ENCODE measurements at places on chromosomes 2 and 18. TPM values are rescaled to one million over a fixed set of nuclear protein-coding genes. Genes with fewer than 3 reads are reported as not detected.

Gene MROH2A
- not detected for total RNA-seq

Gene GAL3ST2
- 0.15 TPM for total RNA-seq

Gene C2orf80
- not detected for total RNA-seq

Gene STAT4
- total RNA-seq = 1.2 TPM

DNA sequence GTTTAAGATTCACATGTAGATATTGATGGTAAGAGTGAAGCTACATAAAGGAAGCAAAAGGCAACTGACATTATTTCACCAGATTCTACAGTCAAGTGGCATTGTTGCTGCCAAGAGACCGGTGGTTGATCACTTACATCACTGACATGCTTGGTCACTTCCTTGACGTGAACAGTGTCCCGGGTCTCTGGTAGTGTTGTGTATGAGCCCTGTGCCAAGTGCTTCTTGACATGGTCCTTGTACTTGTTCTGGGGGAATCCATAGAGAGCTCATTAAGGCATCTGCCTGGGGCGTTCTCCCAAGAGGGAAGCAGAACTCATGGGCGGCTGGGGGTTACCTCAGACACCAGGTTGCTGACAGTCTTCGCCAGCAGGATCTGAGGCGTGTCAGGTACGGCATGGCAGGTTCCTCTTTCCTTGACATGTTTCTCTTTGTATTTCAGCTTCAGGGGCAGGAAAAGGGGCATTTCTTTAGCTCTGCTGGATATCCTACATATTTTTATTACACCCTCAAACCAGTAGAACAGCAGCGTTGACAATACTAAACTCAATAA lies 116.2 kb downstream of the RIF1 start:
- peaks cover 9% of the 10 kb centered on the region for H3K4me1 ChIP-seq
- peaks cover 11% of the 10 kb centered on the region for H3K27me3 ChIP-seq
- no peaks in the 10 kb centered on the region for H3K36me3 ChIP-seq
- no peak for DNase-seq
- H3K27ac ChIP-seq = no peak overlapping the region

DNA sequence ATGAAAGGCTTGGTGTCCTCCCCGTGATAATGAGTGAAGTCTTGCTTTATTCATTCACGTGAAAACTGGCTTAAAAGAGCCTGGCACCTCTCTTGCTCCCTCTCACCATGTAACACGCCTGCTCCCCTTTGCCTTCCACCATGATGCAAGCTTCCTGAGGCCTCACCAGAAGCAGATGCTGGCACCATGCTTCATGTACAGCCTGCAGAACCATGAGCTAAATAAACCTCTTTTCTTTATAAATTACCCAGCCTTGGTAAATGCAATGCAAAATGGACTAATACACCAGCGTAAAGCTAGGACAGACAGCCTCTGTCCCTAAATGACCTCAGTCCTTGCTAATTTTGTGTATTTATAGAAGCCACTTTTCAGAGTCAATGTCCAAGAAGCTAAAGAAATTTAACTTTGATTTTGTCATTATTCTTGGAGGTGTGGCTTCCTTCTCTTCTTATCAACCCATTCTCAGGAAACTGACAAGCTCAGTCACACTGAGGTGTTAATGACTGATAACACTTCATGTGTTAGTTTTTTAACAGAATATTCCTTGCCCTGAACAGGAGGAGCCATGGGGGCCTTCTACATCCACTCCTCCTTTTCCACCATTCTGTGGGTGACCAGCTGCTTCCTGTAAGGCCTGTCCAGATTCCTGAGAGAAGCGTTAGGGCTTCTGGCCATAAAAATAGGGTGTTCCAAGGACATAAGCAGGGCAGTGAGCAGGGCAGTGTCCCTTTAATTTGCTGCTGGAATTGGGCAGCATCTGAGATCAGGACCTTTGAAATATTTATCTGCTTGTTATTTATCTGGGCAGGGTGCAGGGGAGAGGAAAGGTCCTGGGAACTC lies 38.0 kb upstream of the EPAS1 start:
- DNase-seq = no peak
- no peak overlapping the region for H3K27ac ChIP-seq
- no peak overlapping the region for H3K4me3 ChIP-seq
- H3K36me3 ChIP-seq = no peaks in the 10 kb centered on the region
- no peaks in the 10 kb centered on the region for H3K4me1 ChIP-seq

DNA sequence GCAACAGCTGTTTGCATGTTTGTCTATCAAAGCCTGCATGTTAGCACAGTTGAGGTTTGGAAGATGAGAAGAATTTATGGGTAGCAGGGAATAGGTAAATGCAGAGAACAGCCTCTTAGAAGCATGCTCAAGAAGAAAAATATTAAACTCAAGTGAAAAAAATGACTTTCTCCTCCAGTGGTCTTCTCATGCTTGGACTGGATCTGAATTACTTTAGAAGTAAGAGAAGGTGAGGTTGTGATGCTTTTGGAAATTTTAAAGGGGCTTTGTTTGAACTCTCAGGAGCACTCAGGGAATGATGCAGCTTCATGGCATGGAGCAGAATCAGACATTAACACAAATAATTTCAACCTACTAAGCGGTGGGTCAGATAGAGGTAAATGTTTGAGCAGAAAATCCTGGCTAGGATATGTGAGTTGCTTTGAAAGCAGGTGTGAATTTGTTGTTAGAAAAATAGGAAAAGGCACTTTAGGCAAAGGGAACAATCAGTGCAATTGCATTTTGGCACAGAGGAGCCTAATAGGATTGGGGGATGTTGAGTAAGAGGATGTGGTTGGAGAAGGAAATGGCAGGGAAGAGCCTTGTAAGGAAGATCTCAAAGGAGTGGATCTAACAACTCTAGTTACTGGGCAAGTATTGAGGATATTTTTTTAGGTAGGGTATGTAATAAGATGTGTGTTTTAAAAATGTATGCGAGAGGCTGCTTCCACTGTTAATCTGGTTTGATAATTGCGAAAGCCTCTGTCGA lies 76.3 kb downstream of the DDX1 start:
- H3K27ac ChIP-seq = peak overlapping the region; percentile 82
- DNase-seq = peak; percentile 13
- H3K4me3 ChIP-seq = peak overlapping the region; percentile 62
- H3K4me1 ChIP-seq = peaks cover 28% of the 10 kb centered on the region

- peak overlapping the region; percentile 57 for H3K4me3 ChIP-seq
- H3K27ac ChIP-seq = peak overlapping the region; percentile 91
- no peaks in the 10 kb centered on the region for H3K27me3 ChIP-seq
- peaks cover 61% of the 10 kb centered on the region for H3K36me3 ChIP-seq
Observed at GRCh38 chr2:101446869-101447268, 28.0 kb downstream of the RFX8 start.

- H3K27me3 ChIP-seq = no peaks in the 10 kb centered on the region
- H3K27ac ChIP-seq = no peak overlapping the region
- peaks cover 19% of the 10 kb centered on the region for H3K4me1 ChIP-seq
- no peak overlapping the region for H3K4me3 ChIP-seq
- DNase-seq = no peak
Observed at GRCh38 chr18:56676639-56677038, 25.5 kb downstream of the WDR7 start.

DNA sequence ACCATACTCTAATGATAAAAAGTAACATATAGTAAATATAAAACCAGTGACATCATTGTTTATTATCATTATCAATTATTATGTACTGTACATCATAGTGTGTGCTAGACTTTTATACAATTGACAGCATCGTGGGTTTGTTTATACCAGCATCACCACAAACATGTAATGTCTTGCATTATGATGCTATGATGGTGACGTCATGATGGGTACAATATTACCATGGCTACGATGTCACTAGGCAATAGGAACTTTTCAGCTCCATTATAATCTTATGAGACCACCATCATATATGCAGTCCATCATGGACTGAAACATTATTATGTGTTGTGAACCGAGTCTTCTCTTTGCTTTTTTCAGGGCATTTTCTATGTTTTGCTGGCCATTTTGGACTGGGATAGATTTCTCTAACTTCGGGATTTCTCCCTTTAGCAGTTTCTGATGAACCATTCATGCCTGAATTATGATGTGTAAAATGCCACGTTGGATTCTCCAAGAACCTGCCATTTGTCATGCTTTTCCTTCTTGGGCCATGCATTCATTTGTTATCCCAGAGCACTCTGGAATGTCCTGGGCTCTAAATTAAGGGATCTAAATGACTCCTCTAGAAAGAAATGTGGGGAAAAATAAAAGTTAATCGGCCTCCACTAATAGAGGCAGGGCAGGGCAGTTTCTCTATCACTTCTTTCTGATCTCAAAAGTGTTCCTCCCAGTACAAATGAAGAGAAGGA lies 325.6 kb upstream of the TNP1 start:
- no peak overlapping the region for H3K27ac ChIP-seq
- H3K27me3 ChIP-seq = no peaks in the 10 kb centered on the region
- H3K4me1 ChIP-seq = peaks cover 12% of the 10 kb centered on the region

DNA sequence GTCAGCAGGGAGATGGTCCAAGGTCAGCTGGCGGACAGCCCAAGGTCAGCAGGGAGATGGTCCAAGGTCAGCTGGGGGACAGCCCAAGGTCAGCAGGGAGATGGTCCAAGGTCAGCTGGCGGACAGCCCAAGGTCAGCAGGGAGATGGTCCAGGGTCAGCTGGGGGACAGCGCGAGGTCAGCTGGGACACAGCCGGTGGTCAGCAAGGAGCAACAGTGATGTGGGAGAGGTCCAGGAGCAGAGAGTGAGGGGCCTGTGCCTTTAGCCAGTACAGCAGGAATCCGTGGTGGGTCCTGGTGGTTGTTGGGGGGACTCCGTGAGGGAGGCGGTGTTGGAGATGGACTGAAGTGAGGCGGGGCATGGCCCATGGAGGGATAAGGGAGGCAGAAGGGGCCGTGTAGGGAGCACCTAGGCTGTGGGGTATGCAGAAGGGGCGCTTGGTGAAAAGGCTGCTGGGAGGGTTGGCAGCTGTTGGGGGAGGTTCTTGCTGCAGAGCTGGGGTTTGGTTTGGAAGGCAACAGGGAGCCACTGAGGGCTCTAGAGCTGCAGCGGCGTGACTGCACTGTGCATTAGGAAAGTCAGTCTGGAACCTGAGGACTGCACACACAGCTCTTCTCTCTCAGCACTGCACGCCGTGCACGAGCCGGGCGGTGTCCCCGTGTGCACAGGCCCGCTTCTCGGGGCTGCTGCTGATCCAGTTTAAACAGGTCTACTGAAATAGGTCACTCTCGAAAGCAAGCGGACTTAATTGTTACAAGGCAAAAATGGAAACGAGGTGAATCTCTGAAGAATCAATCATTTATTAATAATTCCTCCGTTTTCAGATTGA lies 76.2 kb upstream of the HDAC4 start:
- no peak overlapping the region for H3K4me3 ChIP-seq
- peaks cover 8% of the 10 kb centered on the region for H3K27me3 ChIP-seq
- DNase-seq = no peak
- 0 out of 2 replicates have a peak, but pooled peaks cover 5% of the 10 kb centered on the region for H3K36me3 ChIP-seq
- H3K27ac ChIP-seq = no peak overlapping the region

DNA sequence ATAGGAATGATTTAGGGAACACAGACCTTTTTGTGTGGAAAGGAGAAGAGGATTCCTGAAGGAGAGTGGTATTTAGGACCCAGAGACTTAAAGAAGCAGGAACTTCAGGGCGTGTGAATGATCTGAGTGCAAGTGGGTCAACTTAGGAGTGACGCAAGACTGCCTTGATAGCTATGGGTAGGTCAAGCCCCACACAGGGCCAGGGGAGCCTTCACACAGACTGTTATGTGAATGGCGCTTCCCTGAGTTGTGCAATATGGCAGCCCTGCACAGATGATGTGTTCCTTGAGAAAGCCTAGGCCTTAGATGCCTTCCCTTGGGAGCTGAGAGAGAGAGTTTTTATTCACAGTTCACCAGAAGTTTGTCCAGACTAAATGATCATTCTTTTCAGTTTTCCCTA lies 47.1 kb upstream of the IGFBP5 start:
- peaks cover 57% of the 10 kb centered on the region for H3K27me3 ChIP-seq
- no peak for DNase-seq
- H3K4me3 ChIP-seq = no peak overlapping the region

DNA sequence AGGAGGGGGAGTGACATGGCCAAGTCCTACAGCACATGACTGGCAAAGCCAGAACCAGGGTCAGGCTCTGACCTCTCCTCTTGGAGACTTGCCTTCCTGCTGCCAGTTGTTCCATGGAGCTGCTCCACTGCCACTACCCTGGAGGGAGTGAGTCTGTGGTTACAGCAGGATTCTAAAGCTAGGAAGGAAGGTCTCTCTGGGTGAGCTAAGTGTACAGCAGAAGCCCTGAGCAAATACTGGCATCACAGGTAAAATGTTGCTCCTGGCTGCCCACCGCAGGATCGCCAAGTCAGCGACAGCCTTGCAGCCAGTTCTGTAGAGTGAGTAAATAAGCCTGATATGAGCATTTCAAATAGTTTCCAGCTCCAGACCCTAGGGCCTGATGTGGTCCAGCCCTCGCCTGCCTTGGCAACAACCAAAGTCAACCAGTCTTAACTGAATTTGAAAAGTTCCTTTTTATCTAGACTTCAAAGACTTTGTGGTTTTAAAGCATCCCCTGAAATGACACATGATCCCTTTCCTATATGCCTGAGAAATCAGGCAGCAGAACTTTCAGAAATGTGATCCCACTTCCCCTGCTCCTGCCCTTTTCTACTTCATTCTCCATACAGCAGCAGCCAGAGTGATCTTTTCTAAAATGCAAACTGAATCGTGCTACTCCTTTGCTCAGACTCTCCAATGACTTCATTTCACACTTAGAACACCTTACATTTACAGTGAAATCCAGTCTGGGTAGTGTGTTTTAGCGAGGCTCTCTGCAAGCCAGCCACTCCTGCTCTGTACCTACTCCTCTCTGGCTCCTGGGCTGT lies 114.3 kb downstream of the MGAT5 start:
- H3K27me3 ChIP-seq = peaks cover 2% of the 10 kb centered on the region
- peaks cover 28% of the 10 kb centered on the region for H3K36me3 ChIP-seq
- H3K4me1 ChIP-seq = peaks cover 72% of the 10 kb centered on the region

DNA sequence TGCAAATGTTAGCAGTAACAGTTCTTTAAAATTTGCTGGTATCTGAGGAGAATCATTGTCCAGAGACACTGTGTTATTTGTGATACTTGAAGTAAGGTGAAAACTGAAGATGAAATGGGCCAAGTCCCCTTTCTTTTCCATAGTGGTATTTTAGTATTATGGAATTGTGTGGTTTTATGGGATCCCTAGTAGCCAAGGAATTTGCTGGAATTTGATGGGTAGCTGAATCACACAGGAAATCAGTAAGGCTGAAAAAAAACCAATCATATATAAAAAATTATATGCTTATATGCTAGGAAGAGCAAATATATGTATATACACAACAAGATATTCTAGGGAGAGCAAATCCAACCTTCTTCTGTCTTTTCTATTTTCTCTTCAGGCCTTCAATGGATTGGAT lies 54.2 kb upstream of the TACR1 start:
- H3K27me3 ChIP-seq = no peaks in the 10 kb centered on the region
- H3K27ac ChIP-seq = no peak overlapping the region
- no peak for DNase-seq
- H3K4me3 ChIP-seq = no peak overlapping the region
- H3K4me1 ChIP-seq = peaks cover 28% of the 10 kb centered on the region

GRCh38 chr2:152529420-152530115 lies 187.7 kb downstream of the PRPF40A start:
- no peaks in the 10 kb centered on the region for H3K27me3 ChIP-seq
- H3K4me1 ChIP-seq = peaks cover 57% of the 10 kb centered on the region
- no peak overlapping the region for H3K27ac ChIP-seq
- no peak for DNase-seq

- peak overlapping the region; percentile 85 for H3K4me3 ChIP-seq
- DNase-seq = peak; percentile 52
- peak overlapping the region; percentile 87 for H3K27ac ChIP-seq
- H3K36me3 ChIP-seq = peaks cover 18% of the 10 kb centered on the region
- H3K27me3 ChIP-seq = peaks cover 5% of the 10 kb centered on the region
- H3K4me1 ChIP-seq = peaks cover 66% of the 10 kb centered on the region
Observed at GRCh38 chr18:9616049-9616448, 1.7 kb upstream of the PPP4R1 start.

Measured in HFFc6 (cell line).